Caco-2 (cell line): ENCODE measurements at places on chromosomes 2 and 18.

DNA sequence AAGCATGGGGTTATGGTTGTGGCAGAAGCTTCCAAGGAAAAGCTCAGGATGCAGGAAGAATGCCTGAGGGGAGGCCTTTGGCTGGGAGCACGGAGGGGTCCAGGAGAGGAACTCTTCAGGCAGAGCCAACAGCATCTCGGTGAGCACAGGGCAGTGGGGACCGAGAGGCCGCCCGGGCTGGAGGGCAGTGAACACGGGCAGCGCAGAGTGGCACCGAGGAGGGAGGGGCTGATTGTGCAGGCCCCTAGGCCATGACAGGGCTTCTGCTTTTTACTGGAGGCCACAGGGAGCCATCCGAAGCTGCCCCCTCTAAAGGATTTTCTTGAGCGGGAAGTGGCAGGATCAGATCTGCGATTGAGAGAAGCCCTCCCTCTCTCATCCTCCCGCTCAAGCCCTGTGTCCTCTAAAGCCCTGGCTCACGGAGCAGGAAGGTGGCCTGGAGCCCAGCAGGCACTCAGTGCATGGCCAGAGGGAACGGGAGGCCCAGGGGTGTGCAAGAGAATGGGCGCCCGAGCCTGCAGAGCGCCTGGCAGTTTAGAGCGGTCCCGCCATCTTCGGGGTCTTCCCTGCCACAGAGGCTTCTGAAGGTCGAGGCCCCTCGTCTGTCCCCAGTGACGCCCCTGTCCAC is 110.0 kb upstream of the STON1 start:
- DNase-seq, result no peak

DNA sequence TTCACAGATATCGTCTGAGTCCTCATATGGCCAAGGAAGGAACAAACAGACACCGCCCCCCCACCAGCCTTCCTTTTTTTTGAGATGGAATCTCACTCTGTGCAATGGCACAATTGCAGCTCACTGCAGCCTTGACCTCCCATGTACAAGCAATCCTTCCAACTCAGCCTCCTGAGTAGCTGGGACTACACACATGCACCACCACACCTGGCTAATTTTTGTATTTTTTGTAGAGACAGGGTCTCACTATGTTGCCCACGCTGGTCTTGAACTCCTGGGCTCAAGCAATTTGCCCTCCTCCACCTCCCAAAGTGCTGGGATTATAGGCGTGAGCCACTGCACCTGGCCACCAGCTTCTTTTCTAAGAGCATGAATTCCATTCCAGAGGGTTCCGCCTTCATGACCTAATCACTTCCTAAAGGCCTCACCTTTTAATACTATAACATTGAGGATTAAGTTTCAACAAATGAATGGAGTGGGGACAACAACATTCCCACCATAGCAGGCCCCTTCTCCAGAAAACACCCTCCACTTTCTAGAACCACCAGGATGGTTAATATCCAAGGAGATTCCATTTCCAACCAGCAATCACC is 2.2 kb upstream of the TMBIM1 start:
- peak; percentile 62 for DNase-seq

DNA sequence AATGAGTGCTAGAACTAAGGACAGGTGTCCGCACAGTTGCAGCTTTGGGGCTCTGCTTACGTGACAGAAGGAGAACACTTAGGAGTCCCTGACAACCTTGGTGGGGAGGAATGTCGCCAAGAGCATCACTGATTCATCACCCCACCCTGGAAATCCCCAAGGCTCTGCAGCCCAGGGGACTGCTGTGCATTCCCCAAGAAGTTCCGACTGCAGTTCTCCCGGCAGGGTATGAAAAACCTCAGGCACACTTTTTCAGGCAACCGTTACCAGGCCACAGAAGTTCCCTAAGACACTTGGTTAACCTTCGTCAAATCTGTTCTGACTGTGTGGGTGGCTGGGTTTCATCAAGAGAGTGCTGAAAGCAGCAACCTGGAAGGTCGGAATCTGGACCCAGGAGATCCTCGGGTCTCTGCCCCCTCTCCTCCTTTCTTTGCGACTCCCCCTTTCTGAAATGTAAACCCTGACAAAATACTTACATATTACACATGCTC is 192.1 kb upstream of the CXCR4 start:
- DNase-seq, result no peak

DNA sequence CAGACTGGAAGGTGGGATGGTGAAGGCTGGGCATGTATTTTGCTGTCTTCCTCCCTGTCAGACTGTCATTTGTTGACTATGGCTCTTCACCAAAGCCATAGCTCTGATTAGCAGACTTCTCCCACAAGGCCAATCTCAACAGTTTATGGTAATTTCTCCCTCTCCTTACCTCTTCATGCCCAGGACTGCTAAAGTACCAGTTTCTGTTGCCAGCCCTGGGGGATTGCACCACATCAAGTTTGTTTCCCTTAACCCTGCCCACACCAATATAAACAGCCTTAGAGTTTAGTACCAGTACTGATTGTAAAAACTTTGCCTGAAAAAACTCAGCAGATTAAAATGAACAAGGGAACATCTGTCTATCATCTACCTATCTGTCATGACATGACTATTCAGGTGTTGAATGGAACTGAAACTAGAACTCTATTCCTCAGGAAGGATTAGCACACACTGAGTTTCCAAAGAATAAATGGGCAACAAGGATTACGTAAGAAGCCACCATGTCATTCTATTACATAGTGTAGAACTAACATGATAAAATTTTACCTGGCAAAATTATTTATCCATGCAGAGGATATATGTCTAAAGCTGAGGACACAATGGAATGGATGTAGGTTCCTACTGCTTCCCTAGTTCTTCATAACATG is 13.7 kb downstream of the FEZ2 start:
- no peak for DNase-seq

GRCh38 chr18:31246460-31246859 is 71.5 kb upstream of the DSG1 start:
- DNase-seq, result no peak

GRCh38 chr2:235591921-235592320 is 98.1 kb downstream of the AGAP1 start:
- DNase-seq, result no peak

DNA sequence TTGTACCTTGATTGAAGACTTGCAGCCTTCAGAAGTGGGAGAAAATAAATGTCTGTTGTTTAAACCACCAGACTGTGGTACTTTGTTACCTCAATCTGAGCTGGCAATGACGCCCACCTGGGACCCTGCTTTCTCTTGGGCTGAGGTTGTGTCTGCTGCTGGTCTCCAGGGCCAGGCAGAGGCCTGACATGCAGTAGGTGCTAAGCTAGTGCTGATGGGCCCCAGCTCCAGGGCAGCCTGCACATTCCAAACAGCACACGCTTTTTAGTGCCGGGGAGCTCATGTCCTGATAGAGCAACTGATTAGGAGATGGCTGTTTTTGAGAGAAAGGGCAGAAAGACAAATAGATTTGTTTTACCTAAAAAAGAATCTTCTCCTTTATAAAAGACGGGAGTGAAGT is 664.0 kb upstream of the HS6ST1 start:
- DNase-seq, result no peak

- DNase-seq, result no peak
Observed at GRCh38 chr2:233492078-233492477, 74.5 kb downstream of the USP40 start.

DNA sequence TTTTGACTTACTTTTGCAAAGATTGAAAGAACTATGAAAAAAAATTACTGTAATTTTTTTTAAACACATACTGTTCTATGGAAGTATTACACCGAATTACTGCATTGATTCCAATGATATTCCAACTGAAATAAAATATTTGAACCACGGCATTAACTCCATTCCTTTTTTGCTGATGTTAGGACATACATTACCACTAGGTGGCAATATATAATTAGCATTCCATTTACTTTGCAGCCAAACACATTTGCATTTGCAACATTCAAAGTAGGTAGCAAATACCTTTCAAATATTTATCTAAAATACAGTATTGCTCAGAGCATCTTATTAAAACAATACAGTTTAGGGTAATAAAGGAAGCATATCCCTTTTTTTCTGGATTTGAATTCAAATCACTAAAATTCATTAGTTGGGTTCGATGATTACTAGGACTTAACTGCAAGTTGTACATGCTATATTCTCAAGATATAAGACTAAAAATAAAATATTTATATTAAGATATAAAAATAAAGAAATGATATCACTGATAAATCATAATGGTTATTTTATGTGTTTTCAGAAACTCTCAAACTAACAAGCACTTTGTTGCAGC is 31.3 kb downstream of the LANCL1 start:
- DNase-seq, result no peak

GRCh38 chr2:180978903-180979748 is 1.3 kb upstream of the UBE2E3 start:
- DNase-seq, result no peak

DNA sequence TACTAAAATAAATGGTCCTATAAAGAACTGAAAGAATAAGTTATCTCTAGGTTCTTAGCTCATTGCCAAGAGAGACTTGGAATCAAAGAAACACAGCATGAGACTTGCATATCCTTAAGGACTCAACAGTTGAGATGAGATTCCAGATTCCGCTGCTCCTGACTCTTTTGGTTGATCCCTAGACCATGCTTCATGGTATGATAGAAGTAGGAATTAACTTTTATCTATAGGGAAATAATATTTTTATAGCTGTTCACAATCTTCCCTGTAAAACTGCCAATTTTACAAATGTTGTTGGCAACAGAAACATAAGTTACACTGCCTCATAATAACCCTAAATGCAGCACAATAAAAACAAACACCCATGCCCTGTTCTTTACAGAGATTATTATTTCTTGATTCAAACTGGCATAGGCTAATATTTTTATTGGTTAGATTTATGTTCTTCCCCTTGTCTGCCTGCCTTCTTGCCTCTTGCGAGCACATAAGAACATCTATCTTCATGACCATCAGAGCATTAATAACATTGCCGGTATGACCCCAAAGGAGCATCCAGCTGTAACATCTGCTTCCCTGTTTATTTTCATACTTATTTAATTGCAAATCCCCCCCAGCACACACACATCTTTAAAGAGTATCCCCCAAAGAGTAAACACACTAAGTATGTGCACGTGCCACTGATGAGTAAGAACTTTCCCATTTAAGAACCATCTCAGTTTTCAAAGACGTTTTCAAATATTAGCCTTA is 735.7 kb upstream of the SLC8A1 start:
- DNase-seq, result no peak

- peak; percentile 72 for DNase-seq
Observed at GRCh38 chr2:44087714-44088092, 81.0 kb upstream of the PPM1B start.

DNA sequence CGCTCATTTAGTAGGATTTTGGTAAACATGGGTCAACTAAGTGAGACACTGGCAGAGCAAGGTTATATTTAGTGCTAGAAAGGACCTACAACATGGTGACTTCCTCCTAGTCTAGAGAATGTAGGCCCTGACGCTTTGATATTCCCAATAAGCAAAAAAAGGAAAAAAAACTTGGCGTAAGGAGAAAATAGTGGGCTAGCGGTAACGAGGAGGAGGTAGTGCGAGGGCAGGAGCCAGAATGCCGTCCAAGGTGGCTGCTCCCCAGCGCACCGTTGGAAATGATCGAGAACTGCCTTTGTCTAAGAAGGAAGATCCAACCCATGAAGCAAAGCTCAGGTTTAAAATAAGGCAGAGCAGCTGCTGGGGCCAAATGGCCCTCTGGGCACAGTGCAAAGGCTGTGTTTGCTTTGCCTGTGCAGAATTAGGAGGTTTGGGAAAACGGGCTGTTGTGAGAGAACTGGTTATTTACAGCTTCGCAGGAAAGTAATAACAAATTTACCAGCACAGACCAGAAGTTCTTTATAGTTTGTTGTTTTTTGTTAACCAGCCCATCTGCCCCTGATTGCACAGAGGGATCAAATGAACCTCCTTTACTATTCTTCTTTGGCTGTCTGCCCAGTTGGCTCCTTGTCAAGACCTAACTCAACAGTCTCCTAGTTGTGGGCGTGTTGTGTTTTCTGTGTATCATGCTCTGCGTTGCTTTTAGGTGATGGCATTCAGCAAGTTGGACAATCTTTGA is 86.6 kb downstream of the ITGB1BP1 start:
- no peak for DNase-seq

GRCh38 chr2:158038901-158039300 is 62.8 kb upstream of the UPP2 start:
- no peak for DNase-seq

- no peak for DNase-seq
Observed at GRCh38 chr2:44897406-44897805, 44.1 kb upstream of the SIX3 start.

DNA sequence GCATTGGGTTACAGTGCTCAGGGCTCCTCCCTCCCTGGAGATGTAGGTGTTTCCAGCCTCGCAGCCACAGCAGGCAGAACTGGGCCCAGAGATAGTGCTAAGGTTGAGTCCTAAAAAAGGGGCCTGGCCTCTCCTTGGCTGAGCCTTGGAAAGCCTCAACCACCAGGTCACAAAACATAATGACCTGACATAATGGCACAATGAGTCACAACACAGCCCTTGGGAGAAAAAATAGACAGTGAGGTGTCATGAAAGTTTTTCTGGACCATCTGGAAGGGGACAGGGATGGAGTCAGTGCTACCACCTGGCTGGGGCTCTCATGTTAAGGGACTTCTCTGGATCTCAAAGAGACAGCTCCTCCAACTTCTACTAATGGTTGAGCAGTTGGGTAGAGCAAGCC is 92.4 kb upstream of the LCLAT1 start:
- no peak for DNase-seq

DNA sequence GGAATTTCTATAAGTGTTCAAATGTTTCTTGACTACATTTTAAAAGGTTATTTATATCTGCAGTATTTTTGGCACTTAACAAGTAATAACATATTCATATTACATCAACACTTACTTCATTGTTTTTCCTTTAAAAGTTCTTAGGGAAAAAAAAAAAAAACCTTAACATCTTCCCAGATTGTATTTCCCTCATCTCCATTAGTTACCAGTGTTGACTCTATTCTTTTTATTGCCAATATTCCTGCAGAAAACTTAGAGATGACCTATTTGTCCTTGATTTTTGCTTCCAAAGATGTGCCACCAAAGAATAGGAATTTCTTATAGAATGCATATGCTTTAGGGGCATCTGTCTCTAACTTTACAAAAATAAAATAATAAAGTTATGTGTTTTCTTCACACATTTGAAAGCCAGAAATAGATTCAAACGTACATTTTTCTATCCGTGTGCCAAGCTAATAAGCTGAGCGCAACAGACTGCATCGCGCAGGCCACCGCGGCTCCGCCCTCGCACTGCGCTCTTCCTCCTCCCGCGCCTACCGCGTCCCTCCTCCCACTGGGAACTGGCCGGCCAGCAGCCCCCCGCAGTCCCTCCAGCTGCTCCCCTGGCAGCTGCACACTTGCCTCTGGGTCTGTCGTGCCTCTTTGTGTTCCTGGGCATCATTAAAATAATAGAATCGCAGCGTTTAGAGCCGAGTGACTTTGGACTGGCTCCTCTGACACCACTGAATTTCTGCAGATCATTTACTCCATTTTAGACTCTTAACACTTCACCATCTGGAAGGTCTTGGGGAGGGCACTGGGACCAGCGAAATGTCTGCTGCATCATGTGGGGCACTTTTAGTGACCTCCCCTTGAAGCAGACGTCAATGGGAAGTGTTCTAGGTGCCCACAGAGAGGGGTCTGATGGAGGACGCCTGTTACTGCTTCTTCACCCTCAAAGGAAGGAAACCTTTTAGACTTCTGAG is 21.2 kb upstream of the NAB1 start:
- DNase-seq, result no peak
